ENCODE measurements at places on chromosomes 16 and 17. TPM values are rescaled to one million over a fixed set of nuclear protein-coding genes. Genes with fewer than 3 reads are reported as not detected.

DNA sequence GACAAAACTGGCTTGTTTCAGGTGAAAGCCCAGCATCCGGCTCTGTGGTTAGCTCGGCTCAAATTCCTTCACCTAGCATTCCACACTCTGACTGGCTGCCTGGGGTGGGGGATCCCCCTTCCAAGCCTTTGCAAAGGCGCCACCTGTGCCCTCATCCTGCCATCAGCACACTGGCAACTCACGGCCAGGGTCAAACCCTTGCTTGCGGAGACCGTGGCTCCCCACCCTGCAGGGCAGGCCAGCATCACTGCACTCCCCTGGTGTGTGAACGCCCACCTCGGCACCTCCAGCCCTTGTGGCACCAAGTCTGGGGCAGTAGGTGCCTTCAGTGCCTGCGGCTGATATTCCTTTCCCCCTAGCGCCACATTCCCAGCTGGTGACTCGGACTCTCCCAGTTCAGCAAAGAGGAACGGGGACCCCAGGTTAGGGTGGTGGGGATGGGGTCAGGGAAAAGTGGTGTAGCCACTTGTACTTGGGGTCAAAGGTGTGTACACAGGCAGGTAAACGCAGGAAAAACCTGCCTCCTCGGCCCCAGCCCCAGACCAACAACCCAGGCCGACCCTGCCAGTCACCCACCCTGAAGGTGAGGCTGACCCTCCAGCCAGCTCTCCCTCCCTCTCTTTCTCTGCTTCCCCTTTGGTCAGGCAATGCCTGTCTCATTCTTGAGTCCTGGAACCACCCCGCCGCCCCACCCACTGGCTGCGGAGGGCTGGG lies 1.1 kb downstream of the FLII start:
- peak; percentile 91 for DNase-seq

- DNase-seq: no peak
Measured at GRCh38 chr17:46128453-46128852, 64.8 kb downstream of the KANSL1 start.

GRCh38 chr17:43579566-43580140 lies 33.5 kb upstream of the ETV4 start:
- DNase-seq: no peak

DNA sequence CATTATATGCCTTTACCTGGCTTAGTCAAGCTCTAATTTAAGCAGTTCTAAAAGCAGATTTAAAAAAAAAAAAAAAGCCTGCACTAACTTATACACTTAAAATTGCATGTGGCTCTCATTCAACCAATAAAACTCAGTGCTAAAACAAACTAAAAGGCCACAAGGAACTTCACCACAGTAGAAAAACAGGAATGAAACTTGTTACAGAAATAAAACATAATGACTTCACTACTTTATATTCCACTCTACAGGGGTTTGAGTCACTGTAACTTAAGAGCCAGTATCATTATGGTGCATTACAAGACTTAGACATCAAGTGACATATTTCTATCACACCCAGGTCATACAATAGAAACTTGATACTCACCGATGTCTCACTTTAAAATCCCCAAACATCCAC lies 11.1 kb downstream of the CA10 start:
- no peak for DNase-seq

DNA sequence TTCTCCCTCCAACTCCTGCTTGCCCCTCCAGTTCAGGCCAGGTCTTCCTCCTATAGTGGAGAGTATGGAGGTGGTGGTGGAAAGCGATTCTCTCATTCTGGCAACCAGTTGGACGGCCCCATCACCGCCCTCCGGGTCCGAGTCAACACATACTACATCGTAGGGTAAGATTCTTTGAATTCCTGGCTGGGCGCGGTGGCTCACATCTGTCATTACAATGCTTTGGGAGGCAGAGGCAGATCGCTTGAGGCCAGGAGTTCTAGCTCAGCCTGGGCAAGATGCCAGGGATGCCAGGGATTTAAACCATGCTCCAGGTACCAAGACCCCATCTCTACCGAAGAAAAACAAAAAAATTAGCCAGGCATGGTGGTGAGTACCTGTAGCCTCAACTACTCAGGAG lies 1.4 kb downstream of the ZG16 start:
- no peak for DNase-seq

- DNase-seq: no peak
Measured at GRCh38 chr16:85638695-85639409, 25.7 kb downstream of the GSE1 start.

DNA sequence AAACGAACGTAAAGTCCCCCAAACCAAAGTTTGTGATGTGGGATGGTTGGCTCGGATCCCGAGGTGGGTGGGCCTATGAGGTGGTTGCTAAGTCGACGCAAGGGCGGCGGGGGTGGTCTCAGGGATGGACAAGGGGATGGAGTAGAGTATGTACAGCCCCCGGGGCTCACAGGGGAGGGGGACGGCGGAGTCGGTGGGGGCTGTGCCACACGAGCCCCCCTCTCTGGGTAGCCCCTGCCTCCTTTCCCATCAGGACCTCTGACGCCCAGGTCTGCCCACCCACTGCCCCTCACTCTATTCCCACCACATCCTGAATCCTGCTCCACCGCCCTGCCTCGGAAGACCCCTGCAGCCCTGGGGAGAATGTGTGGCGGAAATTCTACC lies 15.2 kb downstream of the IL34 start:
- peak; percentile 75 for DNase-seq

GRCh38 chr17:82301916-82302567 lies 15.4 kb downstream of the CD7 start:
- DNase-seq: no peak

DNA sequence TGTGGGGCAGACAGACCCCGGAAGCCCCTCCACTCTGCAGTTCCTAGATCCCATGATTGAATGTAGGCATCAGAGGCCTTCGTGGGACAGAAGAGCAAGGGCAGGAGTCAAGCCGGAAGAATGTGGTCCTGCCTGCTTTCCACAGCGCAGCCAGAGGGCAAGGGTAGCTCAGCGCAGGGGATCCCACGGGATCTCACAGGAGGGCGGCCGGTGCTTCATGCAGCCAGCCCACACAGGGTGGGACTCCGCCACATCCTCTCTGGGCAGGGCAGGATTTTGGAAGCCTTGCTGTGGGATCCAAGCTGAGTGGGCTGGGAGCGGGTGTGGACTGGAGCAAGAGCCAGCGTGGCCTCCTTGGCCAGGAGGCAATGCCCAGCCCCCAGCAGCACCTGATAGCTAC lies 13.0 kb downstream of the KATNB1 start:
- DNase-seq: no peak

DNA sequence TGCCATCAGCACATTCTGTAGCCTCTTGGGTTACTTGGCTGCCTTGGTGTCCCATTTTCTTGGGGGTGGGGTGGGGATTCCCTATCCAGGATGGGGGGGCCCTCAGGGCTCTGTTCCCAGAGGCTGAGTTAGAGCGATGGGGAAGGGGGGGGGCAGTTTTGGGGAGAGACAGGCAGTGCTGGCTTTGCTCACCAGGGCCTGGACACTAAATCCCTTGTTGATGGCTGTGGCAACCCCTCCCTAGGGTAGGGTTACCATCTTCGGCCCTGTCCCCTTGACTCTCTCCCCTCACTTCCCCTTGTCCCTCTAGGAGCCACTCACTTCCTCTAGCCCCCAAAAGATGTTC lies 660 bp upstream of the ATP2A1 start:
- no peak for DNase-seq

DNA sequence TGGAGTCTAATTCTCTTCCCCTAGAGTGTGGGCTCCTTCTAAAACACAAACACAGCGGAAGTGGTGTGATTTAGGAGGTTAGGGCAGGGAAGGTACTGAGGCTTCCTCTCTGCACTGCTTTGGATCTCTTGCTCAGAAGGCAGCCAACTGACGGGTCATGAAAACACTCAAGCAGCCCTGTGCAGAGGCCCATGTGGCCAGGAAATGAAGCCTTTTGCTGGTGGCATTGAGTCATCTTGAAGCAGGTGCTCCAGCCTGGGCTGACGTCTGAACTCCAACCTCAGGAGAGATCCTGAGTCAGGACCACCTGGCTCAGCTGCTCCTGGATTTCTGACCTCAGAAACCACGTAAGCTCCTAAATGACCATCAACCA lies 72.9 kb downstream of the MRM1 start:
- DNase-seq: no peak

DNA sequence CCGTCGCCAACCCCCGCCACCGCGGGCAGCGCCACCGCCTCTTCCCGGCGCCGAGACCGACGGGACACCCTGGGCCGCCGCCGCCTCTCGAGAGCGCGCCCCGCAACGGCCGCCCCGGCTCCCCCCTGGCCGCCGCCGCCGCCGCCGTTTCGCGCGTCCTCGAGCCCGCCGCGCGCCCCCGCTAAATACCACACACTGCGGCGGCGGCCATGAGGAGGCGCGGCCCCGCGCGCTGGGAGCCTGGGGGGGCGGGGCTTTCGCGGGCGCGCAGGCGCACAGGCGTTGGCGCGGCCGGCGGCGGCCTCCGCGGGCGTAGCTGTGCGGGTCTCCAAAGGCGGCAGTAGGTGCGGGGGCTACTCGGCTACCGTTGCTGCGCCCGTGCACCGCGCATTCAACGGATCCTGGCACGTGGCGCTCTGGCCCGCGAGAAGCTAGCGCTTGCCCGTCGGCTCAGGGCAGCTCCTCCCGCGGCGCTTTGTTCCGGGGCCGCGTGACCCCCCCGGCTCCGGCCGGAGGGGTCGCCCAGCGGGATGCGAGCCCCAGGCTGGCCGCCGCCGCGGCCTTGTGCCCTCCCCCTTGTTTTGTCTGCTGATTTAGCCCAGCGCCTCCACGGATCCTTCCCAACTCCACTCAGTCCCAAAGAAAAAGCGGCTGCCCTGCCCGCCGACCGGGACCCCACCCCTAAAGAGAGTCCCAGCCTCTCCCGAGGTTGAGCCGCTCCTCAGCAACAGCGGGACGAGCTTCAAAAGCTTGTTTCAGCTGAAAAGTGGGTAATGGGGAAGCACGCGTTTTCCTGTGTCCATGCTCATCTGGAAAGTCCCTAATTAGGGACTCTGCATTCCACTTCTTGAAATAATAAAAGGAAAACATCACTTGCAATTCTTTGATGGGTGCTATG lies at the start of gene SIAH1:
SIAH1 (minus strand) TSS at position 161 of the 898 bp plus-strand sequence. CDS start 22,985 bp downstream, outside the sequence.
- DNase-seq: peak; percentile 95

DNA sequence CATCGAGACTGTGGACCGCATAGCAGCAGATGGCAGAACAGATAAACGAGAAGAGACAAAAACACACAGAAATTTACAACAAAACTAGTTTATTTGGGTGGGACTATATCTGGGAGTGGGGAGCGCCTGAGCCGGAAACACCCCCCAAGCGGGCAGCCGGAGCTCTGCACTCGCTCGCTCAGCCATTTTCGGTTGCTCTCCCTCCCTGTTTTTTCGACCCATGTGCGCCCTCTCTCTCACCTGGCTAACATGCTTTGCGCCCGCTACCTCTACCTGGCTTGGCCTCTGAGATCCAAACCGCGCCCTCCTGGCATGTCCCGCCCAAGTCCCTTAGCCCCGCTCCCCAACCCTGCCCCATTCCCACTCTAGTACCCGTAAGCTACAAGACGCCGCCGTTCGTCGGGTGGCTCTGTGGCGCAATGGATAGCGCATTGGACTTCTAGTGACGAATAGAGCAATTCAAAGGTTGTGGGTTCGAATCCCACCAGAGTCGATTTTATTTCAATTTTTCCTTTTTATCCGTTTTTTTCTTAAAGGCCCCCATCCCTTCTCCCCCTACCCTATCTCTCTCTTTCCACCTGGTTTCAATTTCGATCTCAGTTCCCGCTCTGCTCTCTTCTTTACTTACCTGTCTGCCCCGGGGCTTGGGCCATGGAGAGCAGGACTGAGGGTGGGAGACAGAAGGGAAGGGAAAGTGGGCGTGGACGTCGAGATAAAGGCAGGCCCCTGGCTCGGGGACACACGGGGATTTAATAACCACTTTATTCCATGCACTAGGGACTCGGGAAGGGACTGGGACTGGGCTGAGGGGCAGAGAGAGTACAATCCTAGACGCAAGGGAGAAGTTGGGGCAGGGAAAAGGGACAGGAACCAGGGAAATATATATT lies 2.4 kb upstream of the ALOXE3 start:
- DNase-seq: peak; percentile 89

- DNase-seq: peak; percentile 17
Measured at GRCh38 chr17:17975436-17975835, 2.8 kb downstream of the DRC3 start.

DNA sequence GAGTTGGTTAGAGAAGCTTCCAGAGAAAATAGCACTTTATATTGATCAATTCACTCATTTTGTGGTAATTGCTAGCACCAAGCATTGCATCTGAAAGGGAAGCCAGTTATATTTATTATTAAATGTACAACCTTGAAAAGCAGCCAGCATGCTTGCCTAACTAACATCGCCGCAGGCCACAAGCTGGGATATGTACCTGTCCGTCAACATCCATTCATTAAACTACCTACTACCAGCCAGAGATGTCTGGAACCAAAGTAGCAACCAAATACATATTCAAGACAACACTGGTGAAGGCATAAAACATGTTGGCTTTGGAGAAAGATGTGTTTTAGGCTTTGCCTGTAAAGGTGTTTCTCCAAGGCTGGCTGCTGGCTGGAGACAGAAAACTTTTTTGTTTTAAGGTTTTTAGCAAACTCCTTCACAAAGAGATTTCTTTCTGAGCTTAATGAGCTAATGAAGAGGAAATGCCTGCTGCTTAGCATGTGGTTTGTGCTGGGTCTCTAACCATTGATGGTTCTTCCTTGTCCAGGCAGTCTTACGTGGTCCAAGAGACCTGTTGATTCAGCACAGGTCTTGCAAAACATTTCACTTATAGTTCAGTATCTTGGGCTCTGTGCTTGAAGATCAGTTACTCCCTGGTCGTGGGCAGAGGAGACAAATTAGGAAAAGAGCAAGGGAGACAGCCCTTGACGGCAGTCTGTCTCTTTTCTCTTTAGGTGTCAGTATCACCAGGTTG lies 3.1 kb downstream of the ITPRIPL2 start:
- no peak for DNase-seq

DNA sequence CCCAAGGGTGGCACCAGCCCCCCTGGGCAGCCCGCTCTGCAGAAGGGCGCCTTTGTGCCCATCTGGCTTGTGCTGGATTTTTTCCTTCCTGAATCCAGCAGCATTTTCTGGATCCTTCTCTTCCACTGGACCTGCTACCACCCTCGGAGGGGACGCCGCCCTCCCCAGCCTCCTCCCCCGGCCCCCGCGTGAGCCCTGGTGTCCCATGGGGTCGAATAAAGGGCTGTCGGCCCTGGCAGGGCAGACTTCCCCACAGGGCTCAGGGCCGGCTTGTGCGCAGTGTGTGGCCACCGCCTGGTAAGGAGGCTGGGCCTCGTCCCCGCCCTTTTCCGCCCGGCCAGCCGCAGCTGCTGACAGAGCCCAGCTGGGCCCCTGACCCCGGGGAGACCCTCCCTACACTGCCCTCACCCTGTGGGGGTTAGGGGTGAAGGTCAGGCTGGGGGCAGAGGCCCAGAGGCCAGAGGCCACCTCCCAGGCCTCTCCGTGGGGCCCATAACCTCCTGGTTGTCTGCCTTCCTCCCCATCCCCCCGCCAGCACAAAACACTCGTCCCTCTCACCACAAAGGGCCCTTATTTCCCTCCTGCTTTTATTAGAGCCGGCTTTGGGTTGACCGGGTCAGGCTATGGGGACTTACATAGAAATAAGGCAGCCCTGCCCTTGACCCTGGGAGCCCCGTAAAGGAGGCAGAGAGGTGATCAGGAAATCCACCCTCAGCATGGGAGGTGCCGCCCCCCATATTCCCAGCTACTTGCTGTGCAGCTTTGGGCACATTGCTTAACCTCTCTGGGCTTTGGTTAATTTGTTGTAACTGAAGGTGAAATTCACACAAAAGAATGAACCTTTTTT lies 179.3 kb upstream of the CIBAR2 start:
- DNase-seq: no peak

- DNase-seq: peak; percentile 90
Measured at GRCh38 chr17:64306850-64307463, 43.9 kb upstream of the TEX2 start.

HSF4 gene
- 40.1 TPM for total RNA-seq

MMP28 gene
- 8.8 TPM for total RNA-seq

AATK gene
- 4.6 TPM for total RNA-seq

CENPN gene
- total RNA-seq: 4.2 TPM

CCL17 gene
- total RNA-seq: not detected
